Activated naive CD8-positive, alpha-beta T cell treated with anti-CD3 and anti-CD28 coated beads for 36 hours (primary cell): ENCODE measurements at places on chromosomes 13 and 19.

DNA sequence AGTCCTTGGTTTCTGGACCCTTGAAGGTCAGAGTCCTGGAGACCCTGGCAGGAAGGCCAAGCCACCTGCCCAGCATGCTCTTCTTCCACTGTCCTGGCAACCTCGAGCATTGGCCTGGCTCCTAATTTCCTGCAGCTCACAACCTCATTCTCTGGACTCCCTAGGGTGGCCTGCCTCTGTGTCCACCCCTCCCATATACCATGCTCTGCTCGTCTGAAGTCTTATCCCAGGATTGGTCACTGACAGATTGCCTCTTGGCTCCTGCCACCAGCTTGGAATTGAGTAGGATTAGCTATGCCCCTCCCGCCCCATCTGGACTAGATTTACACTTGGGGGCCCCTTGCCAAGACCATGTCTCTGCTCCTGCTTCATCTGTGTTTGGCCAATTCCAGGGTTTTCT, 17.1 kb upstream of the WASF3 start:
- DNase-seq = no peak

GRCh38 chr19:21569494-21569865, 64.1 kb downstream of the ZNF429 start:
- DNase-seq = peak; percentile 41

- DNase-seq = no peak
These were observed 14.6 kb upstream of the KCNN1 start for GRCh38 chr19:17951990-17952976.

- no peak for DNase-seq
These were observed 8.3 kb downstream of the ZNF837 start for GRCh38 chr19:58372311-58373133.

- no peak for DNase-seq
These were observed 469 bp upstream of the RNF6 start for GRCh38 chr13:26222520-26223046.

- DNase-seq = no peak
These were observed 577 bp downstream of the ZNF181 start for GRCh38 chr19:34734537-34735103.

GRCh38 chr19:39968789-39969188, 2.2 kb upstream of the PSMC4 start:
- DNase-seq = no peak

GRCh38 chr13:38763446-38764381, 76.8 kb downstream of the FREM2 start:
- no peak for DNase-seq

DNA sequence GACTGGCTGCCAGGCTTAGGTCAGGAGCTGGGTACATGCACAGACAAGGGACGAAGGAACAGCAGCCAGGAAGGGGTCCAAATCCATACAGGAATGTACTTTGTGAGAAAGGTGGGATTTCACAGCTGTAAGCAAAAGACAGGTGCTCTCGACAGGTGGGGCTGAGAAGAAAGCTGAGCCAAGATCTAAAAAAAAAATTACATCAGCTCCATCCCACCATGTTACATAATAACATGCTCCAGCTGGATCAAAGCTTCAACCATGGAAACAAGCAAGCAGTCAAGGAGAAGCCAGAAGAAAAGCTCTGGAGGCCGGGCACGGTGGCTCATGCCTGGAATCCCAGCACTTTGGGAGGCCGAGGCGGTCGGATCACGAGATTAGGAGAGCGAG, 8.0 kb downstream of the UBXN6 start:
- no peak for DNase-seq

DNA sequence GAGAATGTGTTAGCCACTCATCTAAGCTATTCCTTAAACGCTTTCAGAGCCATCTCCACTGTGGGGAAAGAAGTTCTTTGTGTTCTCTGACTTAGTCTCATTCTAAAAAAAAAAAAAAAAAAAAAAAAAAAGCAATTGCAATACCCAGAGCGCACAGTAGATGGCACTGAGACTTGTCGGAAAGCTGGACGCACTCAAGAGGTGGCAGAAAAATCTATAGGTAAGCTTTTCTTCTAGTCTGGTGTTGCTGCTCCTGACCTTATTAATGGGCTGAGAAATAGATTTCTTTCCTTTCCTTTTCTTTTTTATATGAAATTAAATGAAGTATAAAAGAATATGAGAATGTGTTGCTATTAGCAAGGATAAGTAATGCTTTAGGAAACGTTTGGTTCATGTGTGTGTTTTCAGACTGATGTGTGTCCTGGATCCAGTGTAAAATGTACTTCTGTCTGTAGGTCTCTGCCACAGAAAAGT, 4.7 kb upstream of the GJB2 start:
- no peak for DNase-seq
